ENCODE measurements at places on chromosomes 2 and 18. TPM values are rescaled to one million over a fixed set of nuclear protein-coding genes. Genes with fewer than 3 reads are reported as not detected.
A peak's percentile ranks its signal among the peaks of the same experiment; 100 is the strongest.

CELF4 gene
- total RNA-seq, result not detected

UGT1A10 gene
- not detected for total RNA-seq

PLCD4 gene
- total RNA-seq, result 0.51 TPM

DNA sequence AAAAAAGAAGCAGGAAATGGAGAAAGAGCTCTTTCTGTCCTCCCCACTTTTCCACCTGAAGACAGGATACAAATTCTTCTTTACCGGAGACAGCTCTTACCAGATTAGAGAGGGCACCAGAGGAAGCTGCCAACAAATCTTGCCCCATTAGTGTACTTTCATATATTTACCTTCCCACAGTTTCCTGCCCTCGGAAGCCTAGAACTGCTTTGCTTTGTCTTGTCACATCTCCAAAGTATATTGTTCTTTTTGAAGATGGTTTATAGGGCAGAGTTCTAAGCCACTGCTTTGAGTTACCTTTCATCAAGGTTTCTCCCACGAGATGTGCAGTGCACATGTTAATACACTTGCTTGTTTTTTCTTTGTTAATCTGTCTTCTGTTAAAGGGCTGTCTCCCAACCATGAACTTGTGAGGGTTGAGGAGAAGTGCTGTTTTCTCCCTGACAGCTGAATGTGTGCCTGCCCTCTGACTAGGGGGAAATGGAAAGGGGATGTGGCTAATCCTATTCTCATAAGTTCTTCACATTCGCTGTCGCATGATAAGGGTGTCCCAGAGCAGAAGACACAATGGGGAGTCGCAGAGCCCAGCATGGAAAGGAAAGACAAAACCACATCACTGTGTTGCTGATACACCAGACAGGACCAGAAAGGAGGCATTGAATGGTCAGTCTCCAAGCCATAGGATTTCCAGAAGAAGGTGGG is 24.2 kb downstream of the CENPA start:
- H3K4me1 ChIP-seq, result peaks cover 11% of the 10 kb centered on the region
- H3K4me3 ChIP-seq, result no peak overlapping the region
- H3K27me3 ChIP-seq, result peaks cover under 1% of the 10 kb centered on the region
- DNase-seq, result no peak

GRCh38 chr2:234240917-234241316 is 190.4 kb downstream of the SPP2 start:
- no peak overlapping the region for H3K27ac ChIP-seq
- H3K4me3 ChIP-seq, result no peak overlapping the region
- no peaks in the 10 kb centered on the region for H3K27me3 ChIP-seq
- no peak for DNase-seq

DNA sequence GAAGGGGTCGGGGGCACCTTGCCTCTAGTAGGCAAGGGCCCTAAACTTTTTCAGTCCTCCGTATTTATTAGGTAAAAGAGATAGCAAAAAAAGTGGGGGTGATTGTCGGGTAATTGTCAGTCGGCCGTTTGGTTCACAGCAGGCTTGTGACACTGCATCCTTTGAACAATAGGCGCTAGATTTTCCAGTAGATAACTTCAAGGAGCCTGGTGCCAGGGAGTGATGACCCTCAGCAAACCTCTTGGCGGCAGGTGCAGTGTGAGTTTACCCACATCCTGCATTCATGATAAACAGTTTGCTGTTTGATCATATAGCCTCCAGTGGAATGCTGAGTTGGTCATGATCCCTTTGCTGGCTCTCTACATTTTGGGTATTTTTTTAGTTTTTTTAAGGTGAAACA is 22.9 kb downstream of the SERPINB8 start:
- DNase-seq, result no peak
- H3K4me3 ChIP-seq, result no peak overlapping the region
- H3K27ac ChIP-seq, result no peak overlapping the region
- no peaks in the 10 kb centered on the region for H3K27me3 ChIP-seq

DNA sequence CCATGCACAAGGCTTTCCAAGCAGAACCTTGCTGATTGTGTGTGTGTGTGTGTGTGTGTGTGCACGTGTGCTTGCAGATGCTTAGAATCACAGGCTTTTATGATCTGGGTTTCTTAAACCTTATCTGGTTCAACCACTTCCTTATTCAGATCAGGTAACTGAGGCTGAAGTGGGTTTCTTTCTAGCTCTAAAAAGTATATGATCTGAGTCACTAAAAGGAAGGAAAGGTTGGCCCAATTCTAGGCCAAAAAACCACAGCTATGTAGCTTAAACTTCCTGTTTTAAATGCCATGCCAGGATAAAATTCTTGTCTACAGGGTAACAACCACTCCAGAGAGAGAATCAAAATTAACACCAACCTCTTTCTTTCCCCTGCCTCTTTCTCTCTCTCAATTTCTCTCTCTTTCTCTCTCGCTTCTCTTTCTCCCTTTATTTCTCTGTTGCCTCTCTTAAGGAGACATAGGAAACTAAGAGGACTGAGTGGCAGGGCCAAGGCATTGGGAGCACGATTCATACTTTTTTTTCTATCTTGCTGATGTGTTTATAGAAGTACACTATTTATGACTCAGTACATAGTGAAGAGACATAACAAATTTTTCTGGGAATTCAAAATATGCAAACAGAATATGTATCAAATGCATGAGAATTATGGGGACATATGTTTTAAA is 140.3 kb downstream of the TRIB2 start:
- peaks cover 3% of the 10 kb centered on the region for H3K36me3 ChIP-seq
- DNase-seq, result peak; percentile 36
- H3K27me3 ChIP-seq, result no peaks in the 10 kb centered on the region
- no peak overlapping the region for H3K27ac ChIP-seq
- no peak overlapping the region for H3K4me3 ChIP-seq

DNA sequence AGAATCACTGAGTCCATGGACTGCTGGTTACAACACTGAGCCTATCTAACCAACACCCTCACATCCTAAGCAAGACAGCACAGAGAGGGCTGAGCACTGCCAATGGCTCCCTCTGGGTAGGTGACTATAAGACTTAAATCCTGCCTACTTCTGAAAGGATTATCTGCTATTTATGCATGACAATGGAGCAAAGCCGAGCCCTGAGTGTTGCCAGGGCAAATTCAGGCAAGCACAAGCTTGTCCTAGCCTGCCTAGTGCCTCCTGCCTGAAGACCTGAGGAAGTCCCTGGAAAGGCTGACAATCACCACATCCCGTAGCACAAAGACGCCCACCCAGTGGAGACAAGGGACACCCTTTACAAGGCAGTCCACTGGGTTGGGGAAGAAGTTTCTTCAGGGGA is 129.7 kb downstream of the OSR1 start:
- H3K36me3 ChIP-seq, result no peaks in the 10 kb centered on the region
- no peak overlapping the region for H3K4me3 ChIP-seq
- no peak for DNase-seq
- H3K4me1 ChIP-seq, result no peaks in the 10 kb centered on the region
- no peaks in the 10 kb centered on the region for H3K27me3 ChIP-seq
- H3K27ac ChIP-seq, result no peak overlapping the region

- DNase-seq, result no peak
- H3K4me3 ChIP-seq, result no peak overlapping the region
- no peaks in the 10 kb centered on the region for H3K27me3 ChIP-seq
Observed at GRCh38 chr18:55672574-55673361, 84.8 kb upstream of the TCF4 start.

DNA sequence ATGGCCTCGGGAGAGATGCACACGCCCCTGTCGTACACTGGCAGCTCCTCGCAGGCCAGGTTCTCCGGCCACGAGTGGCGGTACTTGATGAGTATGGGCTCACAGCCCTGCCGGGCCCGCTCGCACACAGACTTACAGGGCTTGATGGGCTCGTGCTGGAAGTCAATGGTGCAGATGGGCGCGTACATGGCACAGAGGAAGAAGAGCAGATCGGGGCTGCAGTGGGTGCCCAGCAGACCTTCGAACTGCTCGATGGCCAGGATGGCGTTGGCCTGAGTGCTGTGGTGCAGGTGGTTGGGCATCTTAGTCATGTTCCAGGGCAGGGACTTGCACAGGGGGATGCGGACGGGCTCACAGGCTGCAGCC is 359 bp downstream of the FRZB start:
- no peaks in the 10 kb centered on the region for H3K36me3 ChIP-seq
- H3K27ac ChIP-seq, result no peak overlapping the region
- DNase-seq, result no peak
- no peak overlapping the region for H3K4me3 ChIP-seq

GRCh38 chr18:61653823-61654551 is 238.8 kb downstream of the RNF152 start:
- no peak overlapping the region for H3K27ac ChIP-seq
- peaks cover 3% of the 10 kb centered on the region for H3K27me3 ChIP-seq
- H3K4me1 ChIP-seq, result no peaks in the 10 kb centered on the region
- no peaks in the 10 kb centered on the region for H3K36me3 ChIP-seq
- no peak for DNase-seq

- no peak for DNase-seq
- no peaks in the 10 kb centered on the region for H3K36me3 ChIP-seq
- H3K4me3 ChIP-seq, result no peak overlapping the region
- H3K27ac ChIP-seq, result no peak overlapping the region
Observed at GRCh38 chr2:179272406-179273192, 8.0 kb upstream of the SESTD1 start.

All from activated CD4-positive, alpha-beta memory T cell treated with anti-CD3 and anti-CD28 coated beads for 36 hours (primary cell).